GM03348 (cell line): ENCODE measurements at places on chromosomes 2 and 18.

- DNase-seq, result no peak
Observed at GRCh38 chr2:8036366-8036765, 645.5 kb upstream of the ID2 start.

- DNase-seq, result no peak
Observed at GRCh38 chr2:176004934-176005333, 2.9 kb upstream of the LNPK start.

- DNase-seq, result no peak
Observed at GRCh38 chr2:50004667-50005066, 850.4 kb upstream of the FSHR start.

- peak; percentile 66 for DNase-seq
Observed at GRCh38 chr2:241935314-241935713, 65.8 kb downstream of the RTP5 start.

DNA sequence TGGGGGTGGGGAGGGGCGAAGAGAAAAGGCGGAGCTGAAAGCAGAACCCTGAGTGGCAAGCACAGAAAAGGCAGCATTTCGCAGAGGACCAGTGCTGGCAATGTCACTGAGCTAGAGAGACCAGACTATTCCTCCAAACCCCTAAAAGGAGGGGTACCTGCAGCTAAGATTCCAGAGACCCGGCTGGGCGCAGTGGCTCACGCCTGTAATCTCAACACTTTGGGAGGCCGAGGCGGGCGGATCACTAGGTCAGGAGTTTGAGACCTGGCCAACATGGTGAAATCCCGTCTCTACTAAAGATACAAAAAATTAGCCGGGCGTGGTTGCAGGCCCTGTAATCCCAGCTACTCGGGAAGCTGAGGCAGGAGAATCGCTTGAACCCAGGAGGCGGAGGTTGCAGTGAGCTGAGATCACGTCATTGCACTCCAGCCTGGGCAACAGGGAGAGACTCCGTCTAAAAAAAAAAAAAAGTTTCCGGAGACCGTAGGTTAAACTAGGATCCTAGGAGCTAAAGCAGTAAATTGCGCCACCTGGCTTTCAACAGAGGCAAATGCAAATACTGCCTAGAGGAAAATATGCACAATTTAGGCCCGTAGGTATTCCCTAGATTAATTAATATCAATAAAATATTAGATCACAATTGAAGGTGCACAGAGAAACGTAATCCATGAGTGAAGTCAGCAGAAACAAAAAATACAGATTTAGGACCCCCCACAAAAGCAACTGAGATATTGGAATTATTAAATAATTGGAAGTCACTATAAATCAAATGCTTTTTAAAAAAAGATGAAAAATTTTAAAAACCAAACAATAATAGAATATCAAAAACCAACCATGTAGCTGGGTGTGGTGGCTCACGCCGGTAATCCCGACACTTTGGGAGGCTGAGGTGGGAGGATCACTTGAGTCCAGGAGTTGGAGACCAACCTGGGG is 4.9 kb downstream of the UCN start:
- DNase-seq, result peak; percentile 84

DNA sequence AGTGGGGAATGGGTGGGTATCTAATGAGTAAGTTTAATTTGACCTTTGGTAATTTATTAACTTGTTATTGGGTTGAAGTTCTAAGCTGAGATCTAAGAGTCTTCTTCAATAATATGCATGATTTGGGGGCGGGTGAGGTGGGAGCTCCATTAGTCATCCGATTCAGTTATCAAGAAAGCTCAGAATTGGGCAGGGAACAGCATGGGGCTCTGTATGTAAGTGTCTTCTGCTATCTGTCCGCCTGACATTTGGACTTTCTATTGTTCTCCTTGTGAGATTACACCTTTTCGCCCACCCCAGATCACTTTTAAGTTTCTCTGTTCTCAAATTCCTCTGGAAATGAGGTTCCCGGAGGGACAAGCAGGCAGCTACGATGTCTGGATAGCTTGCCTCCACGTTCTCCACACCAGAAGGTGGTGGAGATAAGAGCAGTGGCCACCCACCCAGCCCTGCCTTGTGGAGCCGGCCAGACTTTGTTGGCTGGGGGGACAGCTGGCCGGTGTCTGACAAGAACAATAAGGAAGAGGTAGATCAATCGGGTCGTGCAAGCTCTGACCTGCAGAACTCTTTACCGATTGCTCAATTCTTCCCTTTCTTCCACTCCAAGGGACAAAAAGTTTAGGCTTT is 75.5 kb upstream of the GATA6 start:
- DNase-seq, result no peak

DNA sequence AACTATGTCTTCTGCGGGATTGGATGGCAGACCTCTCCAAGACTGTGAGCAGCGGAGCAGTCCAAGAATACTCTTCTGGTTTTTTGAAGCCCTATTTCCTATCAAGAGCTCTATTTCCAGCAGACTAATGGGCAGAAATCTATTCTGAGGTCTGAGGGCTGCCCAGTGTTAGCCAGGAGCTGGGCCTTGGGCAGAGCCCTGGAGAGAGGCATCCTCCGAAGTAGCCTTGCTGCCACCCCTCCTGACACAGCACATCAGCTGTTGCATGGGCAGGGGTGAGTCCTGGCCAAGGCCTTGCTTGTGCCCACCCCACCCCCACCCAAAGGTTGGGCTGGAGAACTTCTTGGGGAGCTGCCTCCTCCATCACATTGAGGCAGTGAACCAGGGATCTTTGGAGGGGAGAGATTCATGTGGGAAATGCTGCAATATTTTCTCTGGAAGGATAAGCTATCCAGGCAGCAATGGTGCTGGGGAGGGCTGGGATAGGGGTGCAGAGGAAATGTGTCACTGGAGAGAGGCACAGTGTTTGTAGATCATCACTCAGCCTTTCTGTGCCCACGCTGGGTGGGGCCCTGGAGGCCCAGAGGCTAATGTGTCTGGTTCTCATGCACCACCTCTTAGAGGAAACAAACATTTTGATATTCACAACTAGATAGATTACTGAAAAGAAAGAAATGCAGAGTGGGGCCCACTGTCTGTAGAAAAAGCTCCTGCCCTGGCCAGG is 104.7 kb downstream of the VSNL1 start:
- DNase-seq, result peak; percentile 50

- no peak for DNase-seq
Observed at GRCh38 chr2:218954541-218955300, 4.7 kb upstream of the CDK5R2 start.

DNA sequence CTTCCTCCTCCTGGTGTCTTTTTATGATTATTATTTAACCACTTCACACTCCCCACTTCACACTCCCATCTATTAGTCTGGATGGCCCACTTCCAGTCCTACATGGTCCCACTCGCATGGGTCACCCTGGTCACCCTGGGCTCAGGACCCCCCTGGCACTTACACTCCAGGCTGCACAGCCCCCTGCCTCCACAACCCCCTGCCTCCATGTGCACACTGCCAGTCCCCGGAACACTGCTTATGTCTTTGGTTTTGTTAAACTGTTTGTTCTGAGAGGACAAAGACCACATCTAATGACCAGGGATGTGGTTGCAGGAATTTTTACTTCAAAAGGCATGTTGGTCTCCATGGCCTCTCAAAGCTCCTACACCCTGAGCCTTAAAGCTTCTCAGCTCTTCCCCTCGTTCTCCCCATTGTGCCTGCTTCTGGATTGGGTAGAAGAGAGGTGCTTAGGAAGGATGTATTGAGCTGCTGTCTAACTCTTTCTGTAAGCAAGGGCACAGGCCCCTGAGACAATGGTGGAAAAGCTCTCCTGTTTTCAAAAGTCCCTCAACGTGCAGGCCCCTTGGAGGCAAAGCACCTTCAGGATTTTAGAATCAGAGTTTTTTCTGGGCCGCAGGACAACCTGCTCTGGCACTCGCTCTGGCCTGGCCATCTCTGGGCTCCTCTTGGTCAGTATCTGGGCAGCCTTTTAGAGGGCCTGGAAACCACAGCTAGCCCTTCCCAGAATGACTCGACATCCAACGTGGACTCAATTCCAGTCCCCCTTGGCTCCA is 150.0 kb upstream of the HAAO start:
- DNase-seq, result no peak

- peak; percentile 85 for DNase-seq
Observed at GRCh38 chr2:38505779-38506178, 96.9 kb downstream of the HNRNPLL start.

DNA sequence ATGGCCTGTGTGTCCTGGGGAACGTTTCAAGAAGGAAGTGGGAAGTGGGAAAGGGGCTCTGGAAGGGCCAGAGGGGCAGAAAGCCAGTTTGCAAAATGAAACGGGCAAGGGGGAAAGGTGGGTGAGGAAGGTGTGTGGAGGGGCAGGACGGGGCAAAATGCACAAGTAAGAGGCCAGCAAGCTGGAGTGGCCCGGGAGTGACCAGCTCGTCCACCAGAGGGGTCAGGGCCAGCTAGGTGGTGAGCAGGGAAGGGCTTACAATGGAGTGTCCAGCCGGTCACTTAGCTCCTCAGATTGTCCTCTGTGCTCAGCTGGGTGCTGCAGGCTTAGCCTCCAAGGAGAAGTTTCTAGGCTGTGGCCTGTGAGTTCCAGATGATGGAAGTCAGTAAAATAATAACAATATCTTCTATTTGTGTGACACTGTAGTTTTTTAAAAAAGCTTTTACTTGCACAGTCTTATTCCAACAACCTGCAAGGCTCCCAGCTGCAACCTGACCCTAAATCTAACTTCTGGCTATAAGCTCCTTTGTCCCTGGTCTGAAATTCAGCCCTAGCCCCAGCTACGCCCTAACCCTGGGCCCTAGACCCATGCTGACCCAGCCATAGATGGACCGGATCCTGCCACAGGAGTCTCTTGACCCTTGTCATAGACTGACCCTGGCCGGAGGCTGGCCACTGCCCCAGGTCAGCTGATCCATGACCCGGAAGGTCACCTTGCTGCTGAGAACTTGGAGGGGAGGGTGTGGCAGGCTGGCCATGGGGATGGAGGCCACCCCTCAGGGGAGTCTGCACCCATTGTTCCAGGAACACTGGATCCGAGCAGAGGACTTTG is 29.2 kb downstream of the MYO7B start:
- no peak for DNase-seq

DNA sequence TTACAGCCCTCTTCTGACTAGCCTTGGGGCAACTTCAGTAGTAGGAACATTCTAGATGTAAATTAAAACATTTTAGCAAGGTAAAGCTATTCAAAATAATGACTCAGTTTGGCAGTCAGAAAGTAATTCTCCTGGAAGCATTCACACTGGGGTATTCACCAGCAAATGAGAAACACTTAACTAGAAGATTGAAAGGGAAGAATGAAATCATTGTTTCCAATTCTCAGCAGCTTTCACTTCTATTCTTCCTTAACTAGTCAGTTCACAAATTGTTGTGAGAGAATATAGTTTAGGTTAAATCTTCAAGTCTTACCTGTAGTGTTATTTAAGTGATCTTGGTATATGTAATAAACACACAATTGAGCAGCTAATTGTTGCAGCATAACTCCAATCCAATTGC is 1135.6 kb upstream of the FAM98A start:
- DNase-seq, result no peak

DNA sequence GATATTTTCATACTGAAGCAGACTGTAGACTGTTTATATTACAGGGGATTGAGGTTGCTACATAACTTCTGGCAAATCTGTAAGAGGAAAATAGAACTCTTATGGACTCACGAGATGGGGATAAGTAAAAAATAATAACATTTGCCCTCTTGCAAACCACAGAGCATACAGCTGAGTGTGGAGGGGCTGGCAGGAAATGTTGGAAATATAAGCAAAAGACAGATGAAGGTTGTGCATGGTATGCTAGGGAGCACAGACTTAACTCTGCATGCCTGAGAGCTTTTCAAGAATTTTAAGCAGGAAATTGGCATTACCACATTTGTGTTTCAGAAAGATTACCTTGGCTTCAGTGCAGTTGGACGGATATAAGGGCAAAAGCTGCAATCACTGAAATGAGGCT is 411.1 kb downstream of the RAD51AP2 start:
- DNase-seq, result no peak

- DNase-seq, result no peak
Observed at GRCh38 chr2:69781321-69782248, 39.7 kb downstream of the ANXA4 start.

DNA sequence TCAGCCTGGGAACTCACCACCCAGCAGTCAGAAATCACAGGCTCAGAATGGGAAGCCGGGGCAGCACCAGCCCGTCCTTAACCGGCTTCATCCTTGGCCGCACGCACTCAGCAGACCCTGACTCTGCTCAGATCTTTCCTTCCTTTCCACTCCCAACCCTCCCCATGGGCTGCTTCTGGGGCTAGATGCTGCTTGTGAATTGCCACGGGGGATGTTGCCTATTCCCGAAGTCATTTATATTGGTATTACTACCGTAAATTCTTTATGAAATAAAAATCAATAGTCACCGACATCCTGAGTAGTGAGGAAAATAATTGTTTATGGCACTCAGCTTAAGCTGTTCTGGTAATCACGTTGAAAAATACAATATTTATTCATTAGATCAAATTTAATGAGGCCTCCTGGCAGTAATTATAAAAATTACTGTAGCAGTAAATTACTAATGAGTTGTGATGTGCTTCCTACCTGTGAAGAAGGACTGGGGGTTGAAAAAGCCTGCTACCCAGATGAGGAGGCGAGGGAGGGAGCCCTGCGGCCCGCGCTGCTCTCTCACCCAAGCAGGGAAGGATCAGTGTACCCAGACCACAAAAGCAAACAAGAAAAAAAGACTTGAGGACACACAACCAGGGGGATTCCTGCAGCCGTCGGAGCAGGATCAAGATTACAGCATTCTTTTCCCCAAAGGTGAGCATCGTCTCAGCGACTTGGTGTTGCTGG is 31.5 kb downstream of the CDCA7 start:
- DNase-seq, result no peak

DNA sequence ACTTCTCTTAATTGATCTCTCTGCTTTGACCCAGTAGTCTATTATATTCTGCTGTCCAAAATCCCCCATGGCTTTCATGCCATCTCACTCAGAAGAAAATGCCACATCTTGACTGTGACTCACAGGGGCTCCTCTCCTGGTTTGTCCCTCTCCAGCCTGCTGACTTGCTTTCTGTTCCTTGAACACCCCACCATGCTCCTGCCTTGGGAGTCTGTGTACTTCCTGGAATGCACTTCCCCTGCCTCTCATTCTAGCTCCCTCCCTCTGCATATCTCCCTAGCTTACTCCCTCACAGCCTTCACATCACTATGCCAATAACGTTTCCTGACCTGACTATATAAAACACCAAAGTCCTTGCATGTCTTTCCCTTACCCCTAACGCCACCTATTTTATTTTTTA is 167.2 kb downstream of the TRIB2 start:
- peak; percentile 24 for DNase-seq

DNA sequence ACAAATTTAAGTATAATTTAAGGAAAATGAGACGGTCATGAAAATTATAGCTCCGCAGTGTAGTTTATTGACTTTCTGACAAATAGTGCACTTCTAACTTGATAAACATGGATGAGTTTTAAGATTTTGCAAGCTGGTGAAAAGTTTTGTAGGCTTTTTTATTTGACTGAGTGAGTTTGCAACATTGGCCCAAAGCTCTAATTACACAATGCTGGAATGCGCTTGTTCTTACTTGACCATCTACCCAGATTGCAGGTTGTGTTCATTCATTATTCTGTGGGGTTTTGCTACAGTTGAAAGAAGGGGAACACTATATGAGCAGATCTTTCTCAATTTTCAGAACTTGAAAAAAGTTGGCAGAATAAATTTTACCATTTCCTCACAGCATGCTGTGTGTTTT is 13.5 kb downstream of the SPOPL start:
- no peak for DNase-seq
